ENCODE measurements at places on chromosomes 11 and 22. TPM values are rescaled to one million over a fixed set of nuclear protein-coding genes. Genes with fewer than 3 reads are reported as not detected.

Gene LUZP2
- 0.96 TPM for total RNA-seq

Gene ARHGAP20
- total RNA-seq, result 6.5 TPM

Gene TEX54
- not detected for total RNA-seq

Gene ARHGAP8
- 33.7 TPM for total RNA-seq

Gene DLAT
- total RNA-seq, result 35.6 TPM

Gene SPI1
- 10.6 TPM for total RNA-seq

Gene MYH9
- 810 TPM for total RNA-seq

Gene BTG4
- total RNA-seq, result not detected

Gene APOL2
- total RNA-seq, result 52.7 TPM

DNA sequence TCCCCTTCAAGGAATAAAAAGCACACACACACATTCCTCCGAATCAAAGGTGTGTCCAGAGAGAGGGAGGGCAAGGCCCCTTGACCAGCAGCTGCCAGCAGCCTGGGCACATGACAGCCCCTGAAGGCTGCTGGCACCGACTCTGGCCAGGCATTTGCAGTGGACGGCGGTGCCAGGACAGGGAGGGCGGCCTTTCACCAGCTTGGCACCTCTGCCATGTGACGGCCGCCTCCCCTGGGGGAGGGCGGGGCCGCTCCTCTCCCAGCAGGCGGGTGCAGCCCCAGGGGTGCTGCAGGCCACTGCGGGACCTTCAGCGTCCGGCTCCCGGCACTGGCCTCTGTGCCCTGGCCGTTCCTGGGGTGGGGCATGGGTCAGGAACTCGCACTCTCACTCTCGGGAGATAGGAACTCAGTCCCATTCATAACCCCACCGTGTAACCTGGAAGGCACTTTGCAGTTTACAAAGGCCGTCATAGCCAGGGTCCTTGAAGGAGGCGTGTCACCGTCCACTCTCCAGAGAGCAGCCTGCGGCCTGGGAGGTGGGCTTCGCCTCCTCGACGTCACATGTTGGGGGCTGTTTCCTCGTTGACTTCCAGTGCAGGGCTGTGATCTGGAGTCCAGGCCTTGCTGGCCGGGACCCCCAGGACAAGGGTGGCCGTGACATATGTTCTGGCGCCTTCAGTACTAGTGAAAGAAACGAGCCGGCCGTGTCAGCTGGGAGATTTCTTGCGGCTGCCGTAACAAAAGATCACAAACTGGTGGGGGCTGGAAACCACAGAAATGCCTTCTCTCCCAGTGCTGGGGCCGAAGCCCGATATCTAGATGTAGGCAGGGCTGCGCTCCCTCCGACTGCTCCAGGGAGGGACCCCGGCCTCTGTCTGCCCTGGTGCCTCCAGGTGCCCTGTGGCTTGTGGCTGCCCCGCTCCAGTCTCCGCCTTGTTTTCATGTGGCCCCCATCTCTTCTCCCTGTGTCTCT lies 39.9 kb upstream of the SMIM38 start:
- DNase-seq, result no peak

GRCh38 chr22:46833228-46833627 lies 70.8 kb downstream of the TBC1D22A start:
- DNase-seq, result no peak

- DNase-seq, result no peak
Measured at GRCh38 chr11:67500831-67501715, 4.1 kb downstream of the PITPNM1 start.

GRCh38 chr11:118524757-118525470 lies 2.4 kb upstream of the TTC36 start:
- no peak for DNase-seq

DNA sequence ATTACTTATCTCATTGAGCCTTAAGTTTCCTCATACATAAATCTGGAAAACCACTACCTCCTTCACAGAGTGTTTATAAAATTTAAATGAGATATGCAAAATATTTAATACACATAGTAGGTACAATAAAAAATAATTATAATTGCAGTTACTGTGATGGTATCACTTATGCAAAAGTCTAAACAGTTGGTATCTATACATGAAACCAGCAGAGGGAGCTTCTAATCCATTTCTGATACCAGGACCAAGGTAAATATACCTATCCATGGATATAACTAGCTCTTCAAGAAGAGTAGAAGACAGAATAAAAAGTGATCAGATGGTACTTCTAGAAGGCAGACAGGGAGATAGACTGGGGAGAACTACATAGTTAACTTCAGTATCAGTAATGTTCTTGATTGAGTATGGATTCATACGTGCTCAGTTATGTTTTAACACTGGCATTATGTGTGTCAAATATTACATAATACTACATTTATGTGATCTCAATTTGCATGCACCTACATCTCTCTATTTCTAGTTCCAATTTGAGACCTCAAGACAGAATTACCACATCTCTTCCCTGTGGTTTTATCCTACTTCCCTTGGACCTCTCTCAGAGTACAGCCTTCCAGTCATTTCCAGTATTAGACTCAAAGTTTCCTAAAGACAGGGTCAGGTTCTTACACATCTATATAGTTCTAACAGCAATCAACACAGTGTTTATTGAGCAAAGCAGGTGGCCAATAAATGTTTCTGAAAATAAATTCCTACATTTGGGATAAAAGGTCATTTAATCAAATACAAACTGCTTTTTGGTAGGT lies 13.7 kb upstream of the TSG101 start:
- no peak for DNase-seq

- no peak for DNase-seq
Measured at GRCh38 chr22:31269892-31270579, 22.3 kb downstream of the PIK3IP1 start.

DNA sequence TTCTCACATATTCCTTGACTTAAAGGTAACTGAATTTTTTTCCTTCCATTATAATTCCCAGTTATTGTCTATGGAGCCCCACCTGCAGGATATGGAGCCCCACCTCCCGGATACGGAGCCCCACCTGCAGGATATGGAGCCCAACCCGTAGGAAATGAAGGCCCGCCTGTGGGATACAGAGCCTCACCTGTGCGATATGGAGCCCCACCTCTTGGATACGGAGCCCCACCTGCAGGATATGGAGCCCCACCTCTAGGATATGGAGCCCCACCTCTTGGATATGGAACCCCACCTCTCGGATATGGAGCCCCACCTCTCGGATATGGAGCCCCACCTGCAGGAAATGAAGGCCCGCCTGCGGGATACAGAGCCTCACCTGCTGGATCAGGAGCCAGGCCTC lies 28.1 kb downstream of the WBP2NL start:
- no peak for DNase-seq

GRCh38 chr11:78845496-78845895 lies 270.8 kb upstream of the NARS2 start:
- no peak for DNase-seq

- no peak for DNase-seq
Measured at GRCh38 chr11:945986-946385, 20.3 kb downstream of the AP2A2 start.

- no peak for DNase-seq
Measured at GRCh38 chr11:33900159-33900840, 8.4 kb upstream of the LMO2 start.

DNA sequence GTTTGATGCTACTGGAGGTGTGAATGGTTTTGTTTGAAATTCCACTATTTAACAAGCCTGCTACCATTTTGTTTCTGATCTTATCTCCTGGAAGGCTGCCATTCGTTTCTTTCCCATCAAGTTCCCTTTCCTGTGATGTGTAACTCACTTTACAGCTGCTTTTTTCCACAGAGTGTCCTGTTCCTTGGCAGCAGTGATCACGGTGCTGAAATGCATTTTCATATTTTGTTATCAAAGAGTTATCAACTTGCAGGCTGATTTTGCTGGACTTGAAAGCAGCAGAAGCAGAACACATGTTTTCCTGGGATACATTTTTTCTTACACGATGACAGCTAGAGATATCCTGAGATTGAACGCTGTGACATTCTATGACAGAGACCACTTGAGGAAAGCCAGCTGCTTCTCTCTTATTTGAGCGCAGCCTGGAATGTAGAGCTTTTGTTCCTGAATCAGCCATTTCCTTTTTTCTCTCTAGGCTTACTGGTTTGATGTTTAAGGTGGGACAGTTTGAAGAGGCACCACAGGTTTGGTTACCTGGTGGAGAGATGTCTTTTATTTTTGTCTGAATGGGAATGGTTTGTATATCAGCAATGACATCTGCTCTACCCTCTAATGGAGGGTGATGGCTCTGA lies 34.7 kb downstream of the PRR14L start:
- no peak for DNase-seq

All from ureter (tissue), 1 donor.